ENCODE measurements at places on chromosomes 4 and X.
A peak's percentile ranks its signal among the peaks of the same experiment; 100 is the strongest.

GRCh38 chrX:34734383-34734782, 77.3 kb upstream of the TMEM47 start:
- no peak for DNase-seq

DNA sequence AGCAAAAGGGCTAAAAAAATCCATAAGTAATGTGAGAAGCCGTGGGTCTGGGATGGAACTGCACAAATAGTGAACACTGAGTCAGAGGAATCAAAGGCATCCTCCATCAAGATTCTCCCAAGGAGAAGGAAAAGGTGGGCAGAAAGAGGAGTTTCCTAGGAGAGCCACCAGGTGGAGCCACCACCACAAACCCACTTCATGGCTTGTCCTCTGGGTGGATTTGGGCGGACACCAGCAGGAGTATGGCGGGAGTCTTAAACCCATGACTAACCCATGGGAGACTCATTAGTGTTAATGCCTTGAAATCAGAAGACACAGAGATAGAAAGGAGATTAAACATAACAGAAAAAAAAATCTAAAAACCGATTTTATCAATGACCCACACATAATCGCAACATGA, 147.7 kb downstream of the SH3KBP1 start:
- DNase-seq, result no peak

GRCh38 chr4:10096201-10096977, 20.2 kb downstream of the WDR1 start:
- DNase-seq, result peak; percentile 58

- DNase-seq, result peak; percentile 28
These were observed 14.5 kb upstream of the PRRG3 start for GRCh38 chrX:151680805-151681204.

DNA sequence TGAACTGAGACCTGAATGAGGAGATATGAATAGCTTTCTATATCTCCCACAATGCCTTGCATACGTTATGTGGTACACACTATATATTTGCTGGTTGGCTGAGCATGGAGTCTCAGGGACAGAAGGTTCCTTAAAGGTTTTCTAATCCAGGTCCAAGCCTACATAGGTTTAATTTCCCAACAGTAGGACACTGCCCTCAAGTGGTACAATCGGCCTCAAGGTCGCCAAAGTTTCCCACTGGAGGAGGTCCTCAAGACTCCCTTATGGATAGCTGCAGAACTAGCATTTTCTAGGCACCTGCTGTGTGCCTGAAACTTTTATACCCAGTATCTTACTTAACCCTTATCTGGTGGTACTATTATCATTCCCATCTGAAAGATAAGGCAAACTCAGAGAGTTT, 21.0 kb upstream of the EFNB1 start:
- no peak for DNase-seq

DNA sequence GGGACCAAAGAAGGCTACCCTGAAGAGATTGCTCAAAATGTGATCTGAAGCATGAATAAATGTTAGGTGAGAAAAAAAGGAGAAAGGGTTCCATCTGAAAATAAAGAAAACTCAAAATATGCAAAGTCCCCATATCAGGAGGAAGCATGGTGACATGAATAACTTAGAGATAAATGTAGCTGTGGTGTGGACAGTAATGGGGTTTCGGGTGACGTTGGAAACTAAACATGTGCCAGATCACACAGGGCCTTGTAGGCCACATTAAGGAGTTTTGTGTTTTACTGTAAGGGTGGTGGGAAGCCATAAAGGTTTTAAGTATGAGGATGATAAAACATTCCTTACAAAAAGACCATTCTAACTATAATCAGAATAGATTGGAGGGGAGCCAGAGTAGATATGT, 40.3 kb upstream of the ACSL4 start:
- no peak for DNase-seq

DNA sequence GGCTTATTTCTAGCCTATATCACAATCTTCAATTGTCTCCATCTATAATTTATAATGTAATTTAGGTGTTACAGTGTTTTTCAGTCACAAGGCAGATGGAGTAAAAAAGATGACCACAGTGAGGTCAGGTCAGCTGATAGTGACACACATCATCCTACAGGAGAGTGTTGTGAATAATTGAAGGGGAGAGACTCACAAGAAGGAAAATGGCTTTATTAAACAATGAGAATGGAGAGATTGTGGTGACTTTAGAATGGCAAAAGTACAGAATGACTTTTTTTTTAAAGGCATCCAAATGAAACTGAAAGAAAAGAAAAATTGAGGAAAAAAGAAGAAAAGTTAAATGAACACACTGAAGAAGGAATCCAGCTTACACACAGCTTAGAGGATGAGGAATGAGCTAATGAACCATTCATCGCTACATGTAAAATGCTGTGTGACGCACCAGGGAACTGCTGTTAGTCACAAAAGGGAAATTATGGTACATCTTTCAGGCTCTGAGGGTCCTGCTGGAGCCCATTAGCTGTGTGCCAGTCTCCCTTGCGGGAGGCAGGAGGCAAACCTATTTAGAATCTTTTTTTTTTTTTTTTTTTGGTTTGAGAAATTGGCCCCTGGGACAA, 56.6 kb downstream of the SPRY1 start:
- DNase-seq, result no peak

DNA sequence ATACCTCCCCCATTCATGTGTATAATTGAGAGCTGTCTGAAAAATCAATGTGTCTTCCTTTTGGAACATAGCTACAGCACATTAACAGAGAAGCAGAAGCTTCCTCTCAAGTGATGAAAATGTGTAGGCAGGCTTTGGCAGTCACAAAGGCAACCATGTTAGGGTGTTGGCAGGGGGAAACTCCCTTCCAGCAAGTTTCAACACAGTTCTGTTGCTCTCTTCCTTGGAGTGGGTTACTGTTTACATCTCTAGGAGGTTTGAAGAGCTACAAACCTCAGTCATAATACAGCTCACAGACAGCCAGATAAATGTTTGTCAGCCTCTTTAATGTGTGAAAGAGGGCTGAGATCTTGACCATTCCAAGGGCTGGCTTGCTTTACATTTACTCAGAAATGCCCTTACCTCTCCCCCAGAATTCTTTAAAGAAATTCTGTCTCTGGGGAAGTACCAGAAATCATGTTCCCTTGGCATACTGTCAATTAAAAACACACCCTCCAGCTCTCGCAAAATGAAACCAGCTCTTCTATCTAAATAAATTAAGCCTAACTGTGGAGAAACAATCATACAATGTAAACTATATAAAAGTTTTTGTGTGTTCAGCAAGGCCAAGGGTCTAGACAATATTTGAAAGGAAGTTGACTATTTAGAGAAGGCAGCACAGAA, 18.9 kb downstream of the ZBTB33 start:
- no peak for DNase-seq

DNA sequence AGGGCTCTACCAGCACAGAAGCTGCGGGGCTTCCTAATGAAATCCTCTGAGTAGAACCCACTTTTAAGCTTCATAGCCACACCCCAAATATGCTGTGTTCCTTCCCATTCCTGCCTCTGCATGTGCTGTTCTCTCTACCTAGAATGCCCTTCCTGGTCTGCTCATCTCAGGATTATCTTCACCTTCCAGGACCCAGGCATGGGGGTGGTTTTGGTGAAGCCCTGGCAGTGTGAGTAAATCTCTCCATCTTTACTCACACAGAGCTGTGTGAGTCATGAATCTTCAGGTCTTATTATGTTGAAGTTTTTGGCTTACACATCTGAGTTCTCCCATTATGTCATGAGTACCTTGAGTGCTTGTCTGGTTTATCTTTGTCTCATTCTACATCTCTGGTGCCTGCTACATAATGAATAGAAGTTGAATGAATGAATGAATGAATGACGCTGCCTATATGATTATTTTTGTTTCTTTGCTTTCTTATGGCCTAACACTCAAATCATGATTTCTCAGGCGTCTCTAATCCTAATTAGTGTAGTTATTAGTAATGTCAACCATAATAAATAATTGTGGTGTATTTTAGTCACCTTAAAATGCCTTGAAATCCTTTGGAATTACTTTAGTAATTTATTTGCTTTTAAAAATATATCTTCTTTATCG, 41.9 kb downstream of the HADH start:
- DNase-seq, result no peak

DNA sequence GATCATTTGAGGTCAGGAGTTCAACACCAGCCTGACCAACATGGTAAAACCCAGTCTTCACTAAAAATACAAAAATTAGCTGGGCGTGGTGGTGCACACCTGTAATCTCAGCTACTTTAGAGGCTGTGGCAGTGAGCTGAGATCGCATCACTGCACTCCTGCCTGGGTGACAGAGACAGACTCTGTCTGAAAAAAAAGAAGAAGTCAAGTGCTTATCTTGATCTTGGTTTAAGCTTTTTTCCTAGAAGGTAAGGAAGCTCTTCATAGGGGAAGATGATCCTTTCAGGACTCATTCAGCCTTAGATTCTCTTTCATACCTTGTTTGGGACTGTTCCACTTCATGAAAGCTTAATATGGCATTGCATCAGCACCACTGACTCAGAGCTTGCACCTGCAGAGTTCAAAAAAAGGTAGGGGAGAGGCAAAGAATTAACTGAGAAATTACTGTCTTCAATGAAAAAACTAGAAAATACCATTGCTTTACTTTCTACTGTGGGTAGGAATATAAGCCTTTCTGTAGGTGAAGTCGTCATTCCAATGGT, 70.8 kb upstream of the EPGN start:
- no peak for DNase-seq

- DNase-seq, result no peak
These were observed 104.9 kb upstream of the GIMD1 start for GRCh38 chr4:106473515-106473914.

DNA sequence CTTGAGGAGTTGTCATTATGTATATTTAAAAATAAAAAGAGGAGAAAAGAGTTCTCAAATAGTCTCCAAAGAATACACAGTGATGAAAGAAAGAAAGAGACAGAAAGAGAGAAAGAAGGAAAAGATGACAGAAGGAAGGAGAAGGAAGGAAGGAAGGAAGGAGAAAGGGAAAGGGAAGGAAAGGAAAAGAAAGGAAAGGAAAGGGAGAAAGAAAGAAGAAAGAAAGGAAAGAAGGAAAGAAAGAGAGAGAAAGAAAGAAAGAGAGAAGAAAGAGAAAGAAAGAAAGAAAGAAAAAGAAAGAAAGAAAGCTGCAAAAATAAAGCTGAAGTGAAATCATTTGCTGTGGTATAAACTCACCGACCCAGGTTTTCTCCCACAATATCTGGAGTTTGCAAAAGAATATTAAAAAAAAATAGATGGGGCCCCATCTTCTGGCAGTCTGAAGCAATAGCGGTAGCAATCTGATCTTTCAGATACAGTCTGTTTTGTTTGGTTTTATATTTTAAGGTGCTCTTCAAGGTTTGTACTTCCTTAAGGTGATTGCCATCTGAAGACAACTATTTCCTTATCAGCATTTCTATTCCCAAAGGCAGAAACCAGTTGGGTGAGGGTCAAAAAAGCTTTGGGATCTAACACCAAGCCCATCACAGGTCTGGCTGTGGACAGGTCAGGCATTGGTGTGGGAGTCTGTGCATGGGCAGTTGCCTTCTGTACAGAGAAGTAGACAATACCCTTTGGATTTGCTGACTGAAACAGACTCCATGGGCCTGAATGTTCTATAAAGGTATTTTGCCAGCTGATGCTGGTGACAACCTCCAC, 160.4 kb downstream of the CPEB2 start:
- no peak for DNase-seq

DNA sequence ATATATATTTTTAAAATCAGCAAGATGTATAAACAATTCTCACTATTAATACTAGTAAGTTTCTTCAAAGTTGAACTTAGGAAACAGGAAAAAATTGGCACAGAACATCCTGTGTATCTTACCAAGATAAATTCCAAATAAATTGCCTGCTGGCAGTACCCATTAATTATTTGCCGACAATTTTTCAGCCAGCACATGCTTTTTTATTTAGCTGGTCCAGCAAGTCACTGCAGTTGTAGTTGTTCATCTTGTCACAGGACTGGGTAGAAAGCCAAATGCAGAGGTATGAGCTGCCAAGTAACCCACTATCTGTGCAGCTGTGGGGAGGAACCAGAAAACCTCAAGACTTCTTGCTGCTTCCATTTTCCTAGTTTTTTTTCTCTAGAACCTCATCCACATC, 113.4 kb downstream of the PACRGL start:
- no peak for DNase-seq

GRCh38 chrX:46814966-46815365, 21.9 kb upstream of the RP2 start:
- DNase-seq, result no peak

- no peak for DNase-seq
These were observed 21.2 kb downstream of the ZIC3 start for GRCh38 chrX:137587151-137587550.

DNA sequence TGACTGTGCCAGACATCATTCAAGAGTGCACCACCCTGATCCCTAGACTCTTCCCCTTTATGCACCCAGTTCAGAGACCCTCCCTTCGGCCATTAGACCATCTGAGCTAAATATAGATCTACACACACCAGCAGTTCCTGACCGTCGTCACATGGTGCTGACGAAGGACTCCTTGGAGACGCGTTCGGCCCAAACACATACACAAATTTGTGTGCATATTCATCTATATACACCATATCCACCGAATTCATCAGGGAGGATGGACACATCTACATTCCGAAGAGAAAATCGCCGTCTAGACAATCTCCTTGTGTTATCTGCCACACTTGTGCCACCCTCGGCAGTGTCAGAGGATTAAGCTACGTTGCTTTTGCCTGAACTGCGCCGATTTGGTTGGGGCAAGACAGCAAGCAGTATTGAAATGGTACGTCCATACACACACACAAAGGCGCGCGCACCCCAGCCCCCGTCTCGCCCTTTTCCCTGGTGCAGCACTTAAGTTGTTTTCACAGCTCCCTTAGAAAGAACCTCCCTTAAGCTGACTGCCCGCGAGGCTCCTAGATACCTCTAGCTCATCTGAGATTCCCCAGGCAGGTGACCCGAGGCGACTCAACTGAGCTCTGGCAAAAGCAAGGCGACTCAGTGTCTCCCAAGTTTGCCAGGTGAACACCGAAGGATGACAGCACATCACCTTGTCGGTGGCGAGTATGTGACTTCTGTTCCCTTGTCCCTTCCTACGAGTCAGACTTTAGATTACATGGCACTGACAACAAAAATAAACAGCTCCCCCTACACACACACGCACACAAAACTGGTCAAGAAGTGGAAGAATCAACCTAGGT, 1.0 kb downstream of the RASGEF1B start:
- DNase-seq, result peak; percentile 11

DNA sequence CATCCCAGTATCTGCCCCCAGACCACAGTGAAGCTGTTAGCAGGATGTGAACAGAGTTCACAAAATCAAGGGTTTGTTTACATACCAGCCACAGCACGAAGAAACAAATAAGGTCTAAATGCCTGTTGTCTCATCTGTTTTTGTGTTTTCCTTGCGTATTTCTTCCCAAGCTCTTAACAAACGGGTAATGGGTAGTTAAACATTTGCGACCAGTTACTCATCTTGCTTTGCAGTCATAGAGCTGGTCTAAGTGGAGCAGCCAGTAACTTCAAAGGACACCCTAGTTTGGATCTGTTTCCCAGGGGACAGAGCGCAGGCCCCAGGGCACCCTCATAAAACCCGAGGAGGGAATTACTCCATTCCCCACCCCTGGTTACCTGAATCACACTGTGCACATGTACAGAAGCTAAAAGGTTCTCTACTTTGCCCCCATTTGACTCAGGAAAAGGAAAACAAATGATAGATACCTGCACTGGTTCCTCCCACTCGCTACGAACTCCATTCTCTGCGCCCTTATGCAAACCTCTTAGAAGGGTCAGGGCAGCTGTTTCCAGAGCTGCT, 68.8 kb downstream of the MAML3 start:
- DNase-seq, result no peak
